NCI-H524 (cell line): ENCODE measurements at places on chromosomes 16 and 17.

GRCh38 chr17:10251212-10251948 lies 53.0 kb upstream of the GAS7 start:
- no peak for DNase-seq

- no peak for DNase-seq
Measured at GRCh38 chr16:25925421-25925820, 233.7 kb downstream of the HS3ST4 start.

DNA sequence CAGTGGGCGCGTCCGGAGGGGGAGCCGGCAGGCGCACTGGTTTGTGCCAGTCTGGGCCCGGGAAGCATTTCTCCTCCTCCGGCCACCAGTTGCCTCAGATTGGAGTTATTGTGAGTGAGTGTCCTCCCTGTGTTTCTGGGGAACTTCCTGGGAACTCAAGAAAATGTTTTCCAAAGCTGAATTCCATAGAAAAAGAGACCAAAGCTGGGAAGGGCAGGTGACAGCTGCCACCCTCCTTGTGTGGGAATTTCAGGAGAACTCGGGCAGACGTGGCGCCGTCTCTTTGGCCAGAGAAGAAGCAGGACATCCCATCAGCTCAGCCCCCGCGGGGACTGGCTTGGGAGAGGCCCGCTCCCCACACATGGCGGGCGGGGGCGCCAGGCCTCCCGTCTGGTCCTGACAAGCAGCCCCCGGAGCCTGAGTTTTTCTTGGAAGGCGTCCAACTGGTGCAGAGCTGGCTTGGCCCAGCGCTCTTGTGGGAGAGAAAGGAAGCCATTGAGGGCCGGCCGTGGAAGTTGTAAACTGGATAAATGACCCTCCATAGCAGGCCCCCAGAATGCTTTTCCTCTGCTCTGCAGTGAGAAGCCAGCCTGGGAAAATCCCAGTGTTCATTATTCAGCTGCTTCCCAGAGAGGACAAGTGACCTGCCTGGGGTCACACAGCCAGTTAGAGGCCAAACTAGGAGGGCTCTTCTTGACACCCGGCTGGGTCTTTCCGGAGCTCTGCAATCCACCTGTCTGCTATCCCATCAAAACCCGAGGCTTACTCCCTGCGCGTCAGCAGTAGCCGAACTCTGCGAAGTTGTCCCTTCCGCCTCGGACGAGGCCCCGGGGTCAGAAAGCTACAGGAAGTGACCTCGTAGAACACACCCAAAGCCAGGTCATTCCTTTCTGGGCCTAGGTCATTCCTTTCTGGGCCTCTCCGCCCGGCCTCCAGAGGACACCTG lies 39.2 kb upstream of the GSE1 start:
- DNase-seq: no peak

GRCh38 chr16:86026171-86026910 lies 127.4 kb downstream of the IRF8 start:
- no peak for DNase-seq

DNA sequence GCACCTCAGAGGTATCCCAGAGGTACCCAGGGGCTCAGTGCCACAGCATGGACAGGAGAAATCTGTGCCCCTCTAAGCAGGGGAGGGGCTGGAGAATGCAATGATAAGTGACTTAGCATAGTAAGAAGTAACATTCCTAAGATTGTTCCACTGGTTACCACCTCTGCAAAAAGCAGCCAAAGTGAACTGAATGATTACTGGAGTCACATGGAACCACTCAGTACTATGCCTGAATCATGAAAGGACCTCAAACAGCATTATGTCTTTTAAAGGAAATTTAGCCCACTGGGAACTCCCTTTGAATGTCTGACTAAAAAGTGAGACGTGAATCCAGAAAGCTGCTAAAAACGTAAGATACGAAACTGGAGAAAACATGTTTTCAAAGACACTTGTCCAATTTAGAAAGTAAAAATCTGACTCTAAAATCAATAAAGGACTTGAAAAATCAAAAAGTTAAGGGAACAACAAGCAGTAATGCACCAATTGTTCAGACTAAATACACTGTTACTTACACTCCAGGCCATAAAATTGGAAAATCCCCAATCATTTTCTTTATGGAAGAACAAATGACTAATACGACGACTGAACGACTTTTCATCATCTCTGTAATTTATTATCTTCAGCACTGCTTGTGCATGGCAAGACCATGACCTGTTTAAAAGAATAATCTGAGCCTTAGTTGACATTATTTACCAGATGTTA lies 38.6 kb downstream of the LITAFD start:
- DNase-seq: no peak

GRCh38 chr16:30774367-30775130 lies 12.4 kb downstream of the RNF40 start:
- DNase-seq: no peak

- no peak for DNase-seq
Measured at GRCh38 chr17:54840885-54841591, 59.6 kb upstream of the TOM1L1 start.

DNA sequence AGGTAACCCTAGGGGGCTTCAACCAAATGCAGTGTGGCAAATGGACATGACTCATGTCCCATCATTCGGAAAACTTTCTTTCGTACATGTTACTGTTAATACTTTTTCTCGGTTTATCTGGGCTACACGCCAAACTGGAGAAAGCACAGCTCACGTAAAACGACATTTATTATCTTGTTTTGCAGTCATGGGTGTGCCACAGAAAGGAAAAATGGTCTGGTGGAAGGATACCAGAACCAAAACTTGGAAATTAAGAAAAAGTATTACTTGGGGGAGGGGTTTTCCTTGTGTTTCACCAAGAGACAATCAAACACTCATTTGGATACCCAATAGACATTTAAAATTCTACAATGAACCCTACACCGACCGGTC lies 23.6 kb downstream of the ALOX15B start:
- no peak for DNase-seq

DNA sequence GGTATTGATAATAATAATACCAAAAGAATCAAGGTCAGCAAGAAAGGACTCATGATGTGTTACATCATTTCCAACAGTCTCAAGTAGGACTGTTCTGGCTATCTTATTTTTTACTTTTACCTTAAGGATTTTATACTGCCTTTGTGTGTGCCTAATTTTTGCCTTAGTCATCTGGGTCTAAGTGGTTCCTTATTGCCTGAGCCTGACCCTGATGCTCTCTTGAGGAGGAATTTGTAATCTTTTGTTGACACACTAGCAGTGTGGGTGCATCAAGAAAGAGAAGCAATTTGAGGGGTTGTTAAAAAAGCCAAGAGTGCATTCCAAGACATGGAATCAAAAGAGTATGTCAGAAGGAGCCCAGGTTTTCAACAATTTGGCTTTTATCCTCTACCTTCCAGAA lies 59.3 kb downstream of the TMEM100 start:
- no peak for DNase-seq

- DNase-seq: no peak
Measured at GRCh38 chr17:12492450-12492849, 173.2 kb upstream of the MYOCD start.

DNA sequence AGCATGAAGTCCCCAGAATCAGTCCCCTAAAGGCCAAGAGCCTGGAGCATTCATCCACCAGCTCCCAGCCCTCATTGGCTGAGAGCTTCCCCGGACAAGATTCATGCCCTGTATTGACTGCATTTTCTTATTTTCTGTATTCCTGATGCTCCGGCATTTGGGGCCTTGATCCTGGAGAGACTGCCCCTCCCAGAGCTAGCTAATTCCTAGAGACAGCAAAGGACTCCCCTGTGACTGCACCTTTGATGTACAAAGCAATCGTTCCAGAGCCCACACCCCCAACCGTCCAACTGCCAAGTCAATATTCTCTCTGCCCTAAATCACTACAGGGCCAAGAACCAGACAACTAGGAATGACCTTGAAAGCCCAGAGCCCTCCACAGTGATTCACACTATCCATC lies 93.4 kb upstream of the CDH5 start:
- DNase-seq: no peak

- no peak for DNase-seq
Measured at GRCh38 chr16:83599789-83600462, 207.9 kb upstream of the HSBP1 start.
